ENCODE measurements at places on chromosomes 7 and 10. TPM values are rescaled to one million over a fixed set of nuclear protein-coding genes. Genes with fewer than 3 reads are reported as not detected.

Gene LRGUK
- total RNA-seq, result 0.17 TPM

Gene ADIRF
- total RNA-seq, result not detected

Gene LRRC4
- not detected for total RNA-seq

Gene THSD7A
- not detected for total RNA-seq

Gene MRM2
- total RNA-seq, result 28.6 TPM

Gene C10orf143
- total RNA-seq, result 5.5 TPM

Gene OR2A12
- not detected for total RNA-seq

Gene NUTM2E
- 0.92 TPM for total RNA-seq

Gene HECW1
- not detected for total RNA-seq

Gene MBL2
- not detected for total RNA-seq

Gene CDH23
- 4.5 TPM for total RNA-seq

Gene SCIN
- 1.7 TPM for total RNA-seq

Gene NRP1
- 0.40 TPM for total RNA-seq

Gene CALML5
- total RNA-seq, result not detected

Gene RTKN2
- 8.5 TPM for total RNA-seq

Gene MCM10
- 57.4 TPM for total RNA-seq

Gene SAP25
- total RNA-seq, result 36.1 TPM

Gene PTPN20
- total RNA-seq, result 0.25 TPM

Gene DDX50
- 48.6 TPM for total RNA-seq

Gene SPDYE2B
- not detected for total RNA-seq

Gene TFR2
- 7.3 TPM for total RNA-seq

Gene AIFM2
- total RNA-seq, result 3.3 TPM

Gene ZNF511
- 59.7 TPM for total RNA-seq

Gene RAB19
- 6.9 TPM for total RNA-seq

Gene ALOX5
- total RNA-seq, result 9.0 TPM

Gene POMZP3
- 11.3 TPM for total RNA-seq

Gene OR2A42
- 0.04 TPM for total RNA-seq

Gene CDHR1
- total RNA-seq, result not detected

Gene PILRA
- 1.8 TPM for total RNA-seq

Gene FFAR4
- not detected for total RNA-seq

Gene RBP4
- total RNA-seq, result not detected

Gene SSC4D
- total RNA-seq, result 0.32 TPM

Gene SEMA3D
- not detected for total RNA-seq

Gene CCDC172
- not detected for total RNA-seq

Gene RALA
- 34.1 TPM for total RNA-seq

Gene PPP2R2D
- total RNA-seq, result 38.5 TPM

Gene PHYHIPL
- total RNA-seq, result not detected

Gene DHTKD1
- total RNA-seq, result 20.2 TPM

Gene ASAH2
- total RNA-seq, result 1.9 TPM

Gene UMAD1
- 16.4 TPM for total RNA-seq

Gene OR6B1
- total RNA-seq, result not detected
